CD4-positive, alpha-beta T cell treated with Interleukin-4 for 1 hour (primary cell): ENCODE measurements at places on chromosomes 7 and 10.

- DNase-seq: no peak
Measured at GRCh38 chr7:152859781-152860191, 100.2 kb downstream of the ACTR3B start.

DNA sequence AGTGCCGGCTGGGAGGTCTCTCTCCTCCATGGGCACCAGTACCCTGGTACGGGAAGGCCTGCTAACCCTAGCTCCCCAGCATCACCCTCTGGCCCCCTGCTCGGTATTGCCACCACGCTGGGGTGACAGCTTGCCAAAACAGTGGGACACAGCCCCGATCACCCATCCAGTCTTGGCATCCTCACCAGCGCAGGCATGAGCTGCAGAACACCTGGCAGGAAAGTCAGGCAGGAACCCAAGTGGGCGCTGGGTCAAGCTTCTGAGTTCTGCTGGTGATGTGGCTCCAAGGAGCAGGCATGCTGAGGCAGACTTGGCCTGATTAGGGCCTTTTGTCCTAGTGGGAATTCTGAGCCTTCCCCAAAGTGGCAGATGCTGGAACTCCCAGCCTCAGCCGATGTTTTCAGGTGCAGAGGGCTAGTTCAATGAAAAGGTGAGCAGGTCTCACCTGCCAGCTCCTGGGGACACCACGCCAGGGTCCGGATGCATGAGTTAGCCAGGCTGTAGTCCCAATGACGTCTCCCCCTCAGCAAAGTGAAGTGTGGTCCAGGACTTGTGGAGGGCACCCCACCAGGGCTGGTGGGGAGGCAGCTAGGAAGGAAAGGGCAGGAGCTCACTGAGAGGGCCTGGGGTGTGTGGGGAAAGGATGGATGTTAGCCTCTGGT lies 8.5 kb upstream of the ZNF22 start:
- DNase-seq: peak; percentile 9

DNA sequence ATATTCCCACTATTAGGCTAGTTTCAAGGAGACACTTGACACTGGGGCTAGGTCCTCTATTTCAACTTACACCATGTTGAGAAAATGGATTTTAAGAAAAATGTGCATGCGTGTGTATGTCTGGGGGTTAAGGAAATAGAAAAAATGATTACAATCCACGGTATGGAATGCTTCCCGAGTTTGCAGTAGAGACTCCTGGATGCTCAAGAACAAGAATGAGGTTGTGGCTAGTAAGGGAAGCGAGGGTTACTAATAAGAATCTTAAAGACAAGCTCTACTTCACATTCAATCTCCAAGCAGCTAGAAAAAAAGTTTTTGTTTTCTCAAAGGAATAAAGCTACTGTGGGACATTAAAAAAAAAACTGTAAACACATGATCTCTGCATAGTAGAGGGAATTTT lies 54.7 kb downstream of the ANK3 start:
- no peak for DNase-seq

- DNase-seq: no peak
Measured at GRCh38 chr10:44650691-44651661, 260.2 kb upstream of the TMEM72 start.

DNA sequence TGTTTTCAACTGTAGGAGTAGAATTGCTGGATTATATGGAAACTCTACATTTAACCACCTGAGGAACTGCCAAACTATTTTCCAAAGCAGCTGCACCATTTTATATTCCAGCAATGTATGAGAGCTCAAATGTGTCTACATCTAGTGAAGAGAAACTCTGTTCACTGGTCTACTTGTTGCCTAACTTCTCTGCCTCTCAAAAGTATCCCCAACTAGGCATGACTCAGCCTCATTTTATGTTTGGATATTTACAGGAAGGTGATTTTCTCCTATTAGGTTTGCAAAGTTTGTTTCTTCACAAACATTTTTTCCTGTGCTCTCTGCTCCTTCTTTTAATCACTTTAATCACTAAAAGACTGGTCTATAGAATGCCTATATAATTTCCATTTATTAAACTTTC lies 37.1 kb upstream of the SRI start:
- no peak for DNase-seq

- DNase-seq: no peak
Measured at GRCh38 chr7:99562832-99563231, 4.4 kb downstream of the ZNF655 start.

GRCh38 chr7:33185786-33186185 lies 56.4 kb downstream of the BBS9 start:
- peak; percentile 46 for DNase-seq

- DNase-seq: peak; percentile 62
Measured at GRCh38 chr10:124626759-124627380, 117.3 kb downstream of the FAM53B start.

GRCh38 chr10:85609509-85609908 lies 757.1 kb downstream of the GRID1 start:
- DNase-seq: no peak

GRCh38 chr7:129502708-129503685 lies 666 bp downstream of the SMKR1 start:
- DNase-seq: no peak

DNA sequence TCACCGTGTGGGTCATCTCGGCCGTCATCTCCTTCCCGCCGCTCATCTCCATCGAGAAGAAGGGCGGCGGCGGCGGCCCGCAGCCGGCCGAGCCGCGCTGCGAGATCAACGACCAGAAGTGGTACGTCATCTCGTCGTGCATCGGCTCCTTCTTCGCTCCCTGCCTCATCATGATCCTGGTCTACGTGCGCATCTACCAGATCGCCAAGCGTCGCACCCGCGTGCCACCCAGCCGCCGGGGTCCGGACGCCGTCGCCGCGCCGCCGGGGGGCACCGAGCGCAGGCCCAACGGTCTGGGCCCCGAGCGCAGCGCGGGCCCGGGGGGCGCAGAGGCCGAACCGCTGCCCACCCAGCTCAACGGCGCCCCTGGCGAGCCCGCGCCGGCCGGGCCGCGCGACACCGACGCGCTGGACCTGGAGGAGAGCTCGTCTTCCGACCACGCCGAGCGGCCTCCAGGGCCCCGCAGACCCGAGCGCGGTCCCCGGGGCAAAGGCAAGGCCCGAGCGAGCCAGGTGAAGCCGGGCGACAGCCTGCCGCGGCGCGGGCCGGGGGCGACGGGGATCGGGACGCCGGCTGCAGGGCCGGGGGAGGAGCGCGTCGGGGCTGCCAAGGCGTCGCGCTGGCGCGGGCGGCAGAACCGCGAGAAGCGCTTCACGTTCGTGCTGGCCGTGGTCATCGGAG lies 1.8 kb downstream of the ADRA2A start:
- no peak for DNase-seq

- no peak for DNase-seq
Measured at GRCh38 chr7:87635921-87636320, 7.7 kb downstream of the RUNDC3B start.

DNA sequence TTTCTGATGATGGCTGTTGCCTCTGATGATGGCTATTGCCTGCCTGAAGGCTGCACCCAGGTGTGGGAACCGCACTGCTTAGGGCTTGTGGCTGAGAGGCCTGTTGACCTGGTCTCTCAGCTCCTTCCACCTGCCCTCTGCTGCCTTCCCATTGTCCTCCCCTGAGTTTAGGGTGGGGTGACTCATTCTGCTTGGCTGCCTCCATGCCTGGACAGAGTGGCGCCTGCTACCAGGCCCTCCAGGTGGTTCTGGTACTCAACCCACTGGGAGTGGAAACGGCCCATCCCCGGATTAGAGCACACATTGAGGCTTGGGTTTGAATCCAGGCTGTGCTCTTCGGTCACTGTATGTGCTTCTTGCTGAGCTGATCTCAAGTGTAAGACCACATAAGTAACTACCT lies 120.6 kb downstream of the SEM1 start:
- DNase-seq: no peak

GRCh38 chr10:50613150-50613549 lies 10.6 kb downstream of the SGMS1 start:
- DNase-seq: no peak

- no peak for DNase-seq
Measured at GRCh38 chr10:7458556-7458955, 47.7 kb upstream of the SFMBT2 start.

DNA sequence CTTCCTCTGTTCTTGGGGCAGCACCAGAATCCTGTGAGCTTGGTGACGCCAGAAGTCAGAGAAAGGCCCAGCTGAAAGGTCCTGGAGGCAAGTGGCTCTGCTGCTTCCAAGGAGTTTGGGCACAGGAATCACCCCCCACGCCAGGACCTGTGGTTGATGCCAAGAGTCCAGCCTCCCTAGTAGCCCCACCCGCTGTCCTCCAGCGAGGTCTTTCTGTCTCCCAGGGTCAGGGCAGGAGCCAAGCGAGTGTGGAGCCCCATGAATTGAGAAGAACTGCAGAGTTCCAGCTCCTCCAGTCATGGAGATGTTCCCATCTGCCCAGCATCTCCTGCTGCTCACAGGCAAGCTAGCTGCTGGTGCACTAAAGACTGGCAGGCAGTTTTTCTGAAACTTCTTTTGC lies 631.7 kb upstream of the MGMT start:
- no peak for DNase-seq

GRCh38 chr10:103181244-103181643 lies 11.8 kb downstream of the NT5C2 start:
- DNase-seq: peak; percentile 39

DNA sequence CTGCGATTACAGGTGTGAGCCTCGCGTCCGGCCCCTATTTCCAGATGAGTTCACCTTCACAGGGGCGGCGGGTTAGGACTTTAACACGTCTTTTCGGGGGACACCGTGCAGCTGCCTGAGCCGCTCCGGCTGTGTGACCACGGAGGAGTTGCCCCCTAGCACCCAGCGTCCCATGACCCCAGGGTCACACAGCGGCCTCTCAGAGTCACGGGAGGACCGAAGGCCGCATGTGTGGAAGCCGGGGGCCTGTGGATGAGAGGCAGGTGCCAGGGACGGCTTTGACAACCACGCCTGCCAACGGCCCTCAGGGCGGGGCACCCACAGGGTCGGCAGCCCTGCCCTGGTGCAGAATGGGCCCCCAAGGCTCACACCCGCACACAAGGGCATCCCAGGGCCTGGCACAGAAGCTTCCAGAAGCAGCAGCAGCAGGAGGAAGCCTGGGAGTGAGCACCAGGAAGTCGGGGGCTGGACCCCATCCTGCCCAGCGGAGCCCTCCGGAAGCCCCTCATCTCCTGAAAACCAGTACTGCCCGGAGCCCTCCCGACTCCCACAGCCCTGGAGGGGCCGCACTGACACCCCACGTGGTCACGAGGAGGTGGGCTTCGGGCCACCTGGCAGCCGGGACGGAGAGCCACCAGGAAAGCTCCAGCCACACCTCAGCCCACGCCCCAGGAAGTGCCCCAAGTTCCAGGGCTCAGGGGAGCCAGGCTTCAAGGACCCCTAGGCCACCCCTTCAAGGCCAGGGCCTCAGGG lies 32.7 kb downstream of the ADAP1 start:
- peak; percentile 21 for DNase-seq

DNA sequence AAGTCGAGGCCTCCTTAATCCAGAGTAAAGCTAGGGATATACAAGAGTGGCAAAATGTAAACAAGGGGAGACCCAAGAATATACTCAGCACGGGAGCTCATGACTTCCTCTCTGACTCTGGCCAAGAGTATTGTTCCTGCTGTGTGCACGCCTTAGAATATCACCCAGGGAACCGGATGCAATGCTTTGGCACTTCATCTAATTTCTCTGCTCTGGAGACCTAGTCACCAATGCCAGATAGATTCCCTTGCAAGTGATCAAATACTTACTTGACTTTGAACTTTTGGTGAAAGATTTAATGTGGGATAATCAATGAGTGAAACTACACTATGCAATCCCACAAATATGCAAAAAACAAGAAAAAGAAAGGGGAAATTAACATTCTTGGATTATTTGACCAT lies 695.5 kb downstream of the INHBA start:
- DNase-seq: no peak

DNA sequence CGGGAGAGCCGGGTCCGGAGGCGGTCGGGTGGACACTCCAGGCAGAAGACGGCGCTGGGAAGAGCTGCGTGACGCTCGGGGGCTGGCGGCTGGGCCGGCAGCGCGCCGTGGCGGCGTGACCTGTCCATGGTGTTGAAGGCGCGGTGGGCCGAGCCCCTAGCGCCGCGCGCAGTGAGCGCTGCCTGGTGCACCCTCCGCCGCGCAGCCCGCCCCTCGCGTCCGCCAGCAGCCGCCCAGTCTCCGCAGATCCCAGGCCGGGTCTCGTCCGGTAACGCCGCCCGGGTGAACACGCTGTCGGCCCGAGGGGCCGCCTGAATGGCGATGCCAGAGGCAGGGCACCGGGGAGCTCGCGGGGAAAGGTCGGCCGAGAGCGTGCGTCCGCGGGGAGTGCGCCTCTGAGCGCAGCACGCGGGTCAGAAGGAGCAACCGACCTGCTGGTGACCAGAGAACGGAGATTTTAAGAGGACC lies 657 bp upstream of the TMEM178B start:
- DNase-seq: no peak

GRCh38 chr10:55141892-55142291 lies 340.9 kb upstream of the PCDH15 start:
- no peak for DNase-seq

GRCh38 chr7:11630355-11630754 lies 201.6 kb downstream of the THSD7A start:
- no peak for DNase-seq

DNA sequence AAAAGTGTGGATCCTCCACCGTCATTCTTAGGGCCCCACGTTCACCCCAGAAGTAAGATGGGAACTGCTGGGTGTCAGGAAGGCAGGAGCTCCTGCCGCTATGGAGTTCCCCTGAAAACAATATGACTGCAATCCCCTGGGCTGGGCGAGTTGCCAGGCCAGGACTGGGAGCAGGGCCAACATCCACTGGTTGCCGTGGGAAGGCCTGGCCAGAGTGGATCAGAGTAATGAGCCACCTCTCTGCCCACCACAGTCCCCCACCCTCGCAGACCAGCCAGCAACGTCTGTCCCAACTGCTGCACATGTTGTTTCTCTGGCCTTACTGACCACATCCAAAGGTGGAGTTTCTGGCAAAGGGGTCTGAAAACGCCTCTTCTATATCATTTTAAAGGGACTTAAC lies 86.6 kb downstream of the STRA8 start:
- DNase-seq: no peak

DNA sequence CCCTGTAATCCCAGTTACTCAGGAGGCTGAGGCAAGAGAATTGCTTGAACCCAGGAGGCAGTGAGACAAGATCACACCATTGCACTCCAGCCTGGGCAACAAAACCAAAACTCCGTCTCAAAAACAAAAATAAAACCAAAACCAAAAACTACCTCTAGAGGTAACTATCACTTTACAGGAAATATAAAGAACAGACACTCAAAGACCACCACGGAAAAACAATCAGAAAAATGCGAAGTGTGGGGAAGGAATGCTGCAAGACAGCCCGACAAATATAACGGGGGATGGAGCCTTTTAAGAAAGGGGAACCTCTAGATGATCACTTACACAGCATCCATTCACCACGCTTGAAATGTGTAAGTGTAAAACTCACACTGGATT lies 4.3 kb downstream of the HNRNPF start:
- DNase-seq: peak; percentile 68
